Stimulated activated CD8-positive, alpha-beta memory T cell treated with anti-CD3 and anti-CD28 coated beads, Interleukin-7, amount 100 ng/mL, for 4 hours (primary cell): ENCODE measurements at places on chromosomes 5 and 9.

DNA sequence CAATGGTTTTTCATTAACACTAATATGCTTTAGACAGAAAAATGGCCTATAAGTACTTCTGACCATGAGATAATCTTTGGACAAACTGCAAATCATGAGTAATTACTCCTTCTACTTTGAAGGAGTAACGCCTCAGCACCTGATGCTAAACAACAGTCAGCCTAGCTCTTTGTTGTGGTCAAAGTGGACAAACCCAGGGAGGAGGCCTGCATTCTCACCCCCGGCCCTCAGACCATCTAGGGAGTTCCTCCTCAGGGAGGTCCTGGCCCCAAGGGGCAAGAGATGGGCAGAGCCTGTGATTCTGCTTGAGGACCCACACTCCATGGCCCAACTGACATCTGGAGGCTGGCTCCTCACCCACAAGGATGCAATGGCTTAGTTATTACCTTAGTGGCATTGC lies 48.2 kb upstream of the ANGPTL2 start:
- no peak for DNase-seq

DNA sequence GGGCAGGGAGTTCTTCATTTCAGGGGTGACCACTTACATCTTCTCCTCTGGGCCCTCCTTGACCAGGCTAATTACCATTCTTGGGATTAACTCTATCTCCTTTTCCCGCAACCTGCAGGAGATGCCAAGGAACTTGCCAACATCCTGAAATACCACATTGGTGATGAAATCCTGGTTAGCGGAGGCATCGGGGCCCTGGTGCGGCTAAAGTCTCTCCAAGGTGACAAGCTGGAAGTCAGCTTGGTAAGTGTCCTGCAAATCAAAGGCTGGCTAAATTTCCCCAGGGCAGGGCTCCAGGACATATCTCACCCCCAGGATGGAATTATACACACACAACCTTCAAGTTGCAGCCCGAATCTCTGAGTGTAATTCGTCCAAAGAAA lies 30.2 kb downstream of the TGFBI start:
- no peak for DNase-seq

DNA sequence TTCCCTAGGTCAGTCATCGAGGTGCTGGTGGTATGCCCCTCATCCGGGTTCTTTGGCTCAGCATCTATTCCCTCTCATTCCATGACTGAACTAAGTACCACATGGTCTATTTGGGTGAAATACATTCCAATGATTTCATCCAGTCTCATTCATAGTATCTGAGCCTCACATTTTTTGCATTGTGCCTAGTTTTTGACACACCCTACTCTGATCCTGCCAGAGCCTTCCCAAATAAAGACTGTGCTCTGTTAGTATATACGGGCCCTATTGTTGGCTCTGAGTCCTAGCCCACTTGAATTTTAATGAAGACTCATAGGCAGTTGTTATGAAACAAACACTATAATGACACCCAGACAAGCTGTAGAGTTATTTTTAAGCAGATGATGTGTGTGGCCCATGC lies 740.7 kb downstream of the CETN3 start:
- no peak for DNase-seq

DNA sequence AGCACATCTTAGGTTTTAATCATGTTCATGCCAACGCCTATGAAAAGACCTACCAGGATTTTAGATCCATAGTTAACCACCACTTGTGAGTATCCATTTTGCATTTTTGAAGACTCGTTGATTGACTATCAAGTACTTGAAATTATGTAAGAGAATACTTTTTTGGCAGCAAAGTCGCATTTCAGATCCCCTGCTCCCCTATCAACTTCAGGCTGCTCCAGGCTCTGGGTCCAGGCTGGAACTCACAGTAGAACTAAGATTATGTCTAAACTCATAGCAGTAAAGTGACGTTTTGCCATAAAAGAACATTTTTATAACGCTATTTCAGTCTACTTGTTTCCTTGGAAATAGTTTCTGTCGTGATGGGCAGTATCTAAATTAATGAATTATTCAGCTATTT lies 267.7 kb downstream of the FANCC start:
- no peak for DNase-seq

DNA sequence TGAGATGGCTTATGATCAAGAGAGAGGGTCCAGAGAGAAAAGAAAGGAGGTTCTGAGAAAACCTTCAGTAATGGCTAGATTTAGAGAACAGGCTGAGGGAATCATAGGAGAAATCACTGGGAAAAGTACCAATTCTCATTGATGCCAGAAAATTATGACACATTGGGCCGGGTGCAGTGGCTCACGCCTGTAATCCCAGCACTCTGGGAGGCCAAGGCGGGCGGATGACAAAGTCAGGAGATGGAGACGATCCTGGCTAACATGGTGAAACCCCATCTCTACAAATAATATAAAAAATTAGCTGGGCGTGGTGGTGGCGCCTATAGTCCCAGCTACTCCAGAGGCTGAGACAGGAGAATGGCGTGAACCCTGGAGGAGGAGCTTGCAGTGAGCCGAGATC lies 29.5 kb upstream of the PLIN2 start:
- no peak for DNase-seq

DNA sequence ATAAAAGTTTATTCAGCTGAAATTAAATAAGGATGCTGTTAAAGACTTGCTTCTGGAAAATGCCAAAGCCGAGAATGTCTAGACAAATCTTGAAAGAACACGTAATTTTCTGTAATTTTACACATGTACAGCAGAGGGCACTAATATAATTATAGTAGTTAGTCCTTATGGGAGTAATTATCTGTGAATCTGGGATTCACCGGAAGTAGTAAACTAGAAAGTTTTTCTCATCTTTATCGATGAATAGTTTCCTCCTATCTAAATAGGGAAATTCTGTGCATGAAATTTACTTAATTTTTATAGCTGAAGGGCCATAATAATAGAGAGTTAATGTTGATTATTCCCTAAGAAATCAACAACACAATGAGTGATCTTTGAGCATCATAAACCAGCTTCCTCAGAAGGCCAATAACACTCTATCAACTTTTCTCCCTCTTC lies 18.4 kb upstream of the CNTLN start:
- DNase-seq = no peak

DNA sequence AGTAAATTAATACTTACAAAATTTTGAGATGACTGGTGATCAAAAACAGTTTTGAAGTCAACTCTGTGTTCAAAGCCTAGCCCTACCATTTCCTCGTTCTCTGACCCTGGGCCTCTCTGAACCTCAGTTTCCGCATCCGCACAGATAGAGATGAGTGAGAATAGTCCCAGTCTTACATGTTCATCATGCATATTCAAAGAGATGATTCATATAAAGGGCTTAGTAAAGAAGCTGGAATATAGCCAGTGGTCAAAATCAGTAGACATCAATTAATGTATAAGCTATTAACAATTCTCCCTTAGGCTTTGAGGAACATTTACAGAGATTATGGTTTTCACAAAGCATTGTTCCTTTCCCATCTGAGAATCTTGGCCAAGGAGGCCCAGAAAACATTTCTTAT lies 250.6 kb downstream of the SPOCK1 start:
- no peak for DNase-seq

DNA sequence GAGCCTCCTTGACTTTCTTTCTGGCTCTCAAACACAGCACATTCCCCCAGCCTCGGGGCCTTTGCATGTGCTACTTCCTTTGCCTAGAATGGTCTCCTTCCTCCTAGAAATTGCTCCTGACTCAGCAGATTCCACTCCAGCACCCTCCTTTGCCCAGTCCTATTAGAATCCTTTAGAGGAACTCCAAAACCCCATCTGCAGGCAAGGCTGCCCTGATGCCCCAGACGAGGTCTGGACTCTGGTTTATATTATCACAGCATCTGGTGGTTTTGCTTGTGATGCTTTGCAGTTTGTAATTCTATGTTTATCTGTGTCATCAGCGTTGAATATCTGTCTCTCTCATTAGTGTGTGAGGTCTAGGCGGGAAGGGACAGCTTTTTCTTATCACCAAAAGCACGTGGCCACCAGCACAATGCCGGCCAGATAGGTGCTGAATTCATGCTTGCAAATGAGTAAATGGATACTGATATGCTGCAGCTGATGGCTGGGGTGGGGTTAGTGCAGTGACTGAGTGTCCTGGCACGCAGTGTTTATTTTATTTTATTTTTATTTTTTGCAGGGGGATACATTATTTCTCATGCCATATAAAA lies 30.0 kb upstream of the ANKH start:
- no peak for DNase-seq

GRCh38 chr9:128103589-128103962 lies 24.0 kb downstream of the PTGES2 start:
- no peak for DNase-seq

GRCh38 chr5:128213340-128213739 lies 129.8 kb downstream of the SLC12A2 start:
- no peak for DNase-seq

GRCh38 chr9:130751631-130752355 lies 58.2 kb downstream of the EXOSC2 start:
- no peak for DNase-seq

GRCh38 chr9:99058964-99059921 lies 45.7 kb upstream of the TGFBR1 start:
- DNase-seq = no peak

DNA sequence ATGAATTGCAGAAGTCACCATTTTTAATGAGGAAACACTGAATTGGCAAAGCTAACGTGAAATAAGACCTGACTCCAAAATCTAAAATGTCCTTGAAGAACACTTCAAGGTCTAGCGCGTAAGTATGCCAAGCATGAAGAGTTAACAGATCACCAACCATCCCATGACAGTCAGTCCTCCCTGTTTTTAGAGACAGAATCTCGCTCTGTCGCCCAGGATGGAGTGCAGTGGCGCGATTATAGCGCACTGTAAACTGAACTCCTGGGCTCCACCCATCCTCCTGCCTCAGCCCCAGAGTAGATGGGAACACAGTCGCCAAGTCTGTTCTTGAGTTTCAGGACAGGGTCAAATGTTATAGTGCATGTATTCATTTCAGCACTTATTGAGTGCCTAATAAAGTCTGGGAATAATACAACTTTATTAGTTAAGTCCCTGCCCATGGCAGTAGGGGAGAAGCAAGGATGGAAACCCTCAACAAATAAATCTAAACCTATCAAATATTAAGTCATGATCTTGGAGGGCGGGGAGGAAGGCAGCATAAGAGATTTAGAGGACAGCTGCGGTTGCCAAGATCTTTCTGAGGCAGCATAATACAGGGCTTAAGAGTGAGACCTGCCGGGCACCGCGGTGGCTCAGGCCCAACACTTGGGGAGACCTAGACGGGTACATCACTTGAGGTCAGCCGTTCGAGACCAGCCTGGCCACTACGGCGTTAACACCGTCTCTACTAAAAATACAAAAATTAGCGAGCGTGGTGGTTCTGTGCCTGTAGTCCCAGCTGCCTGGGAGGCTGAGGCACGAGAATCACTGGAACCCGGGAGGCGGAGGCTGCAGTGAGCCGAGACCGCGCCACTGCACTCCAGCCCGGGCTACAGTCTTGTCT lies 1.1 kb downstream of the ATPSCKMT start:
- DNase-seq = no peak

DNA sequence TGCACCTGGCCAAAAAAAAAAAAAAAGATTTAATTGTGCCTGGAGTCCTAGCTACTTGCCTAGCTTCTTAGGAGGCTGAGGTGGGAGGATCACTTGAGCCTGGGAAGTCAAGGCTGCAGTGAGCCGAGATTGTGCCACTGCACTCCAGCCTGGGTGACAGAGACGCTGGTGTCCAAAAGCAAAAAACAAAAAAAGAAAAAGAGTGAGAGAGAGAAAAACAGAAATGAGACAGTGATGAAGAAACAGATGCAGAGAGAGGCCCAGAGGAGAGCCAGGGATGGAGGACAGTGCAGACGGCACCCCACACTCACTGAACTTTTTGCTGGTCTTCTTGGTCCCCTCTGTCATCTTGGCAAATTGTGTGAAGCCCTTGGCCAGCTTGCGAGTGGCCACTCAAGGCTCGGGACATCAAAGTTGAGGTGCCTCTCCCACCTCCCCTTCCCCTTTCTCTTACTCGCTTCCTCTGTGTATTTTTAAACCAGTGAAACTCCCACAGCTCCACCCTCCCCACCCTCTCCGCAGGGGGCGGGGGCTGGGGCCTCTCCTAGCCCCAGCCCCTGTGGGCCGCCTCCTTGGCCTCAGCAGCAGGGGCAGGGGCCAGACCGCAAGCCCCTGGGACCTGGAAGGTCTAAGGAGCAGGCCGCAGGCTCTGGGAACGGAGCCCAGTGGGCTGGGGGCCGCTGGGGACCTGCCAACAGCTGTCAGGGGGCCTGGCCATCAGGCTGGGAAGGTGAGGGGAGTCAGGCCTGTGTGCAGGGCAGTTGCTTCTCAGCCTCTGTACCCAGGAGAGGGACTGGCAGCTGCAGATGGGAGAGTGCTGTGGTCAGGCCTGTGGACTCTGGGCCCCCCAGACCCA lies at the start of gene SH2D3C:
Gene SH2D3C (minus strand): TSS at position 387 of the 856 bp plus-strand sequence. CDS start 39 bp downstream, at position 348.
- DNase-seq = peak; percentile 34

GRCh38 chr5:17989567-17990563 lies 355.6 kb downstream of the TAF11L14 start:
- no peak for DNase-seq

GRCh38 chr9:21777701-21778100 lies 24.7 kb upstream of the MTAP start:
- no peak for DNase-seq

DNA sequence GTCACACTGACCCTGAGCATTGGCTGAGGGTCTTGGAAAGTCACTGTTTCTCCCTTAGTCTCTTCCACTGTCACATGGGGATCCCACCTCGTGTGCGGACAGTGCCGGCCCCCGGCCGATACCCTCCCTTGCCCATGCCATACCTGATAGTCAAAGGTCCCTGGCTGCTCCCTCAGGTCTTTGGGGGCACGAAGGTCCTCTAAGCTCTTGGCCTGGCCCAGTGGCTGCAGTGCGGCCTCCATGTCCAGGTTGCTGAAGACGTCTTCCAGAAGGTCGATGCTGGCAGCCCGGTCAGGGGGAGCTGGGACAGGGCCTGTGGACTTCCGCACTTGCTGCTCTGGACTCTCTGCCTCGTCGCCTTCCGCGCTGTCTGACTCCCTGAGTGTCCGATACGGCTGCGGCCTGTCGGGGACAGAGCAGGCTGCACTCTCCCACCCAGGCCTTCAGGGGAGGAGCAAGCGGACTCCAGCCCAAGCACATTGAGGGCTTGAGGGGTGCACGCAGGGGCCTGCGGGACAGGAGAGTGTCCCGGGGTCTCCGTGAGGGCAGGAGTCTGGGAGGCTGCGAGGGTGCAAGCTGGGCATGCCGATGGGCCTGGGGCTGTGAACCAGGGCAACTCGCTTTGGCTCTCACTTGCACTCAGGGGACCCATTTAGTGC lies 27.6 kb downstream of the CRB2 start:
- DNase-seq = no peak

- DNase-seq = peak; percentile 12
Measured at GRCh38 chr5:158435161-158435616, 576.2 kb upstream of the CLINT1 start.

- DNase-seq = peak; percentile 5
Measured at GRCh38 chr5:11642438-11642837, 261.8 kb downstream of the CTNND2 start.

DNA sequence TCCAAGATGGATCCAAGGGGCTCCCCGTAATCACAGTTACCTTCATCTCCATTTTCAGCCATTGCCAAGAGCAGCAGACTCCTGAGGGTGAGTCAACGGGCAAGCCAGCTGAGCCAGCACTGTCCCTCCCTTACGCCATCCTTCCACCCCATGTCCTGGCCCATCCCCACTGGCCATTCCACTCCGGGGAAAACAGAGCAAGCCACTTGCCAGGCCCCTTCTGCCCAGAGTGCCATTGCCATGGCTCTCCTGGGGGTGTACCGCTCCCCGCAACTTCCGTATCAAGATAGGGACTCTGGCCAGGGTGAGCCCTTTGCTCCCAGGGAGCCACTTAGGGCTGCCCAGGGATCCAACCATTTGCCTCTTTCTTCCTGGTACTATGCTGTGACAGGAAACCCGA lies 48.9 kb upstream of the CDKN2AIPNL start:
- DNase-seq = no peak
